ENCODE measurements at places on chromosomes 12 and 14.
A peak's percentile ranks its signal among the peaks of the same experiment; 100 is the strongest.

DNA sequence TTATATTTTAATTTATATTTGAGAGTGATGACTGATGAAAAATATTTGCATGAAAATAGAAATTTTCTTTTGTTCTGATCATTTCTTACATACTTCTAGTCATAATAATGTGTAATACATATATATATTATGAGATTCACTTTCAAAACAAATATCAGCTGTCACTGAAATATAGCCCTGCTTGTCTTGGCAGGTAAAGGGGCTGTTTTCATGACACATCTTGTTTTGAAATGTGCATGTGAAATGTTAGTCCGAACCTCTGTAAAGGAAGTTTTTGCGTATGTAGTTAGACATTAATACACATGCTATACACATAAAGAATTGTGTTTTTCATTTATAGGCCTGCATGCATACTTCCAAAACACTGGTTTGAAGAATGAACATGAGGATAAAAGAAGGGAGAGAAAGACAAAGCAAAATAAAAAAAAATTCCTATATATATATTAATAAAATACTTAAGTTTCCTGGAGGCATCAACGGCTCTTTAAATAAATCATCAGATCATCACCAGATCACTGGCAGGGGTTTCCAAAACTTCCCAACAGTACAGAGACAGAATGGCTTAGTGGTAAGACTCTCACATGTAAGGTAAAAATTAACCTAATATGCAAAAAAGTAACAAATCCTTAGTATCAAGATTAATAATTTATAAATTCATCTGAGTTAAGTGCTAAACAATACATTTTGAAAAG, 60.1 kb downstream of the SEL1L start:
- no peak for DNase-seq

GRCh38 chr12:51448618-51449256, 24.1 kb downstream of the SLC4A8 start:
- no peak for DNase-seq

GRCh38 chr12:80268924-80269749, 169.8 kb downstream of the OTOGL start:
- DNase-seq = no peak

DNA sequence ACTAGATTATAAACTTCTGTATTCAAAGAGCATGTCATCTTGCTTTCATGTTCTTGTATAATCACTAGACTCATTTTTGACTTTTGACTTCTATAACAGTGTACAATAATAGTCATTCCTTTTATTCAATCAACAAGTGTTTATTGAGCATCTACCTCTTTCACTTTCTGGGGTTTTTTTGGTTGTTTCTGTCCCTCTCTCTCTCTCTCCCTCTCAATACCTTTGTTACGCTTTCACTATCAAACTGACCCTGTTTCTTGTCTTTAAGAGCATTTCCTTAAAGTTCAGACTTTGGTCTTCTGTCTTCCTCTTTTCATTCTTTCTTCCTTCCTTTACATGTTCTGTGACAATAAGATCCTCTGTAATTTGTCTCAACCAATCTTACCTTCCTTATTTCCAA, 49.5 kb downstream of the GPR137C start:
- no peak for DNase-seq

DNA sequence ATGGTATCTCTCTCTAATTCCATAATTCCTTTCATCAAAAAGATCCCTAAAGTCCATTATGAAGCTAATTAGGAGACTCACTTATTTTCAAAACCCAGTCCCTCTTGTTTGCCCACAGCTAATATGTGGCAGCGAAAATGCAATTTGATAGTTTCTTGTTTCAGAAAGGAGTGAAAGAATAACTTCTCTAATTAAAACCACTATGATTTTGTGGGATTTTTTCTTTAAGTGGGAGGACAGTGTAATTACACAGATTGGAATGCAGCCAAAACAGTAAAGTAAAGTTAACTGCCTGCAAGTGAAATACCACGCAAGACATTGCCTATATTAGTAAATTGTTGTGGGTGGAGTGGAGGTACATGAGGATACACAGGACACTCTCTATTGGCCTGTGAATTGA, 50.0 kb downstream of the PTPRO start:
- no peak for DNase-seq

- no peak for DNase-seq
Observed at GRCh38 chr14:59317798-59318505, 129.5 kb downstream of the DAAM1 start.

- DNase-seq = no peak
Observed at GRCh38 chr14:26741711-26742212, 143.9 kb upstream of the NOVA1 start.

GRCh38 chr12:47015381-47015780, 64.0 kb upstream of the PCED1B start:
- DNase-seq = no peak

DNA sequence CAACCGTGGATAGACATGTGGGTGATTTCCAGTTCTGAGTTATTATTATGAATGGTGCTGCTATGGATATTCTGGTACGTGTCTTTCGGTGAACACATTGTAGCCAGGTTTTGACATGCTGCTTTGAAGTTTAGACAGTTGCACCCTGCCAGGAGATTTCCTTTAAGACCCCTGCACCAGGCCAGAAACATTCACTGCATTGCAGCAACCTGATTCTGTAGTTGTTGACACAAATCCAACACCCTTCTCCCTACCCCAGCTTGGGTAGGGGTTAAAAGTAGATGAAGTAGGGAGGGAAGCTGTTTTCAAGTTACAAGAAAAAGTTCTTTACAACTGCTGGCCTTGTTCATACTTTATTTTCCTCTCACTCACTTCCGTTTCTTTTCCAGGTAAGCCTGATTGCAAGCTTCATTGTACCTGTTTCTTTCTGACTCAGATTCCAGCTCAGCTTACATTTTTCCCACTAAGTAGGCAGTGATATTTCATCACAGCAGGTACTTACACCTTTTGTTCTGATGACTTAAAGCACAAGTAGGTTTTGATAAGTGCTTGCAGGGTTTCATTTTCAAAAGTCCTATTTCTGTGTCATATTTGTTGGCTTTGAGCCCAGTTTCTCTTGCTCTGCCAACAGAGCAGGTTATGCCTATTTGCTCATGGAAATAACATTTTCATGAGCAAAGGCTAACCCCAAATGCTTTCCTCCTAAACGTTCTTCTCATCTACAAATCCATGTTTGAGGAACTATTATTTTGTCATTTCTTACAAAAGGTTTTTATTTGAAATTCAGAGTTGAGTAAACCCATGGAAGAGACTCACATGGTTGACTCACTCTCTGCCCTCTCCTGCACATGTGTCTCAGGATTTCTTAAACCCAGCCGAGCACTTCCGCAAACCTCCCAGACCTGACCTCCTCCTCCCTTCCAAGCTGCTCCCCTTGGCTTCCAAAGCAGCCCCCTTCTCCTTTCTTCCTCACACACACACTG, 12.1 kb upstream of the LTA4H start:
- DNase-seq = peak; percentile 38

DNA sequence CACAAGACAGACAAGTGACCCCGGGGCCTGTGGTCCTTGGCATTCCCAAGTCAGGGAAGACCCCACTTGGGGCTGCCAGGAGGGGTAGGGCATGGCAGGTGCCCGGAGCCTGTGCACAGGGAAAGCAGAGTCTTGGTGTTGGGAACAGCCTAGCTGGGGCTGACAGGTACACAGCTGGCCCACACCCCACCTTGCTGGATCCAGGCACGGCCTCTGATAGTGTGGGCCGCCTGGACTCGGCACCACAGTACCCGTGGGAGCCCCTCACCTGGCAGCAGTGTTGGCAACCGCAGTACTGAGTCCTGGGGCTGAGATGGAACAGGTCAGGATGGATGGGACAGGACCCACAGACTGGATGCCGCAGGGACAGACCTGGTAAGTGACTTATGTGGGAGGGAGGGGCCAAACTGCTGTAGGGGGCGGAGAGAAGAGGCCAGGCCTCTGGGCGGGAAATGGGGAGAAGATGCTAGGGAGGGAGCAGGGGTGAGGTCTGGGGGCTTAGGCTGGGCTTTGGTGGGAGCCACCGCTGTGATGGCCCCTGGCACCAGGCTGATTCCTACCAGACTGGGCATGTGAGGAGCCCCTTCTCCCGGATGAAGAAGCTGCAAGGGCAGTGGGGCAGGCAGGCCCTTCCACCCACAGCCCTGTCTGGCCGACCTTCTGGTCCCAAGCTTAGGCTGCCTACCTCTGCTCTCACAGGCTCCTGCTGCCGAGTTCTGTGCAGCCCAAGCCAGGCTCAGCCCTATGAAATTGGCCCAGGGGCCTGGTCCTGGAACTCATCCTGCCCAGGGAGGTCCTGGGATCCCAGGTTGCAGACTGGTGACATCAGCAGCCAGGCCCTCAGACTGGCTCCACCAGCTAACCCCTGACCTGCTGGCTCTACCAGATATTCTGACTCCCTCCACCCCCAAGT, at the start of gene TGM1:
Gene TGM1 (minus strand): TSS at position 357 of the 913 bp plus-strand sequence. CDS start 825 bp downstream, outside the sequence.
- no peak for DNase-seq

Data from CD4-positive, alpha-beta T cell treated with Interleukin-10 for 1 hour (primary cell).